ENCODE measurements at places on chromosomes 5 and 9.

GRCh38 chr5:160923411-160923810 lies 71.4 kb upstream of the ATP10B start:
- no peak for DNase-seq

DNA sequence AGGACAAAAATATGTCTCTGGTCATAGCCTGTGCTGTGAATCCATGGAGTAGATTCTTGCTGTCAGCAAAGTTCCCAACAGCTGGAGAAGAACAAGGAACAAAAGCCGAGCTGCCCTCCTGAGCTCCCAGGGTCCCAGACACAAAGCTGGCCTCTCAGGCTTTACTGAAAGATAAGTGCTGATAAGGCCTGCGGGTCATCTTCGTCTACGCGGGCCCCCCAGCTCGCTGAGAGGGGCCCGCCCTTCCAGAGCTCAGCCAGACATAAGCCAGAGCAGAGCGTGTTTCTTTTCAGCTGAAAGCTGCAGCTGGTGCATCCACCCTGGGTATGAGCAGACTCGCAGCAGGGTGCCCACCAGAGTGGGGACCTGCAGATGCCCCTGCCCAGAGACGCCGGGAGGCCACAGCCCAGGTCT lies 84.7 kb downstream of the HSD17B3 start:
- no peak for DNase-seq

GRCh38 chr5:116830079-116830478 lies 255.5 kb upstream of the SEMA6A start:
- no peak for DNase-seq

DNA sequence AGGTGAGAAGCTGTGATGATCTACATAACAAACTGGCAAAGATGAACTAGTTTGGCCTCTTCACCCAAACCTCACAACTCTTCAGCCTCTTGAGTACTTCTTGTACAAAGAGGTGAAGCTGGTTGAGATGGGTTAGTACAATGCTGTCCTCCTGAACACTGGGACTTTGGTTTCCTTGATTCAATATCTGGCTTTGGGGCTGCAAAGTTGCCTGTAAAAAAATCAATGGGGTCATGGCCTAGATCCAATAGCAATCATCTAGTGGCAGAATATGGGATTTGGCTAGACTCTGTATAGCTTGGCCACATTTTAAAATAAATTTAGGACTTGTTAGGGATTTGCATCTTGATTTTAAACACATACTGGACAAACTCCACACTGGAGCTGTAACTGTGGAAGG lies 179.1 kb downstream of the ADAMTS12 start:
- DNase-seq, result no peak

GRCh38 chr5:180494510-180495181 lies 467 bp downstream of the CNOT6 start:
- peak; percentile 33 for DNase-seq

DNA sequence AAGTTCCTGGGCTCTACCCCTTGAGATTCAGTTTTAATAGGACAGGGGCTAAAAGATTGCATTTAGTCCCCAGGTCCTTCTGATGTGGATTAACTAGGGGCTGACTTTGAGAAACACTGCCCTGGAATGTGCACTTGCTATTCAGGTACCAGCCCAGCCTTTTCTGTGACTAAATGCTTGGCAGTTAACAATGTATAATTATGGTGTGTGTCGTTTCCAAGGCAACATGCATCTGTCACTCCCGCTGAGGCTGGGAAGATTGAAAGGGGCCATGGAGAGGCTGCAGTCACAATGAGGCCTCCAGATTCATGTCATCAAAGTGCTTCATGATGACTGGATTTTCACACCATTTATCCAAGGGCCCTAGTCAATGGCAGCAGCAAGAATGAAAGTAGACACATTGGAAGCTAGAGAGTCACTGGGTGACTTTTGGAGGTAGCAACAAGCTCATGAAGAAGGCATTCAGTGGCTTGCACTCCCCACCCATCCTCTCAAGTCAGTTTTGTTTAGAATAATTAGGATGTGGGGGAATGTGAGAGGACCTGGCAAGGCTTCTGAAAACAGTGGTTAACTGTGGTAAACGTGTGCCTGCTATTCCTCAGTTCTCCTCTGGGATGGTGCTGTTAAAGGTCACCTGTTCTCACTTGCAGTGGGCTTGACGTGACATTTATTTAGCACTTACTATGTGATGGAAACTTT lies 28.3 kb downstream of the RAI14 start:
- DNase-seq, result no peak

Data from CD4-positive, alpha-beta T cell treated with Interleukin-15 for 4 hours (primary cell).